ENCODE measurements at places on chromosomes 5 and 9.

GRCh38 chr9:2816476-2817141 is 27.3 kb downstream of the PUM3 start:
- DNase-seq: no peak

- peak; percentile 33 for DNase-seq
These were observed 25.2 kb upstream of the PLAC8L1 start for GRCh38 chr5:146130440-146131045.

- DNase-seq: no peak
These were observed 60.9 kb downstream of the KCNT1 start for GRCh38 chr9:135762921-135763320.

DNA sequence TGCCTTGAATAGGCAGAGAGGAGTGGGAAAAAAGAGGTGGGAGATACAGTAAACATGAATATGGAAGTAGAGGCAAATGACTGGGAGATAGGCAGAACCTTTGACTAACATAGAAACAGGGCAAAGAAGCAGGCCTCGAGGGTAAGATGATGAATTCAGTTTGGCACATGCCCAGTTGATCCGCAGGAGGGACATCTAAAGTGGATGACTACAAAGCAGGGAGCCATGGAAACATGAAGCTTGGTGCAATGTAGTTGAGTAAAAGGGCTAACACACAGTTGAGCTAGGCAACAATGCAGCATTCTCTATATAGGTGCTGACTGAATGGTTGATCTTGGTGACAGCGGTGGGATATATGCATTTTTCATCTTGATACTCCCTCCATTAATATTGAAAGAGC is 253.8 kb downstream of the DMRT2 start:
- DNase-seq: no peak

- DNase-seq: no peak
These were observed 47.3 kb upstream of the CDKN2AIPNL start for GRCh38 chr5:134459010-134459403.

GRCh38 chr5:42620579-42621216 is 135.9 kb upstream of the CCDC152 start:
- no peak for DNase-seq

- DNase-seq: no peak
These were observed 6.5 kb upstream of the PLIN2 start for GRCh38 chr9:19133549-19134345.

DNA sequence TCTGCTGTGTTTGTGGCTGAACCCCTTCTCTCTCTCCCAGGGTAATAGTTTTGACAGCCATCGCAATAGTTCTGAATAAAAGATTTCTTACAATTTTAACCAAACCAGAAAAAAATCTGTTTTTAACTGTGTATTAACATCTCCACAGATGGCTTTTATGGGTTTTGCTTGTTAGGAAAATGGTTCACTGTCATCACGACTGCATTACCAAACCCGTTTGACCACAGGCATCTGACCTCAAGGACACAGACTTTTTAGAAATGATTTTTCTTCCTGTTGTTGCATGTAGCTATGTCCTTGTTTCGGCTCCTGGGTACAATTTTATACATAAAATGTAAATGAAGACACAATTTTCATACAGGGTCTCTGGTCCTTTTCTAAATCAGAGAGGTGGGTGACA is 316.1 kb downstream of the IRX1 start:
- no peak for DNase-seq

DNA sequence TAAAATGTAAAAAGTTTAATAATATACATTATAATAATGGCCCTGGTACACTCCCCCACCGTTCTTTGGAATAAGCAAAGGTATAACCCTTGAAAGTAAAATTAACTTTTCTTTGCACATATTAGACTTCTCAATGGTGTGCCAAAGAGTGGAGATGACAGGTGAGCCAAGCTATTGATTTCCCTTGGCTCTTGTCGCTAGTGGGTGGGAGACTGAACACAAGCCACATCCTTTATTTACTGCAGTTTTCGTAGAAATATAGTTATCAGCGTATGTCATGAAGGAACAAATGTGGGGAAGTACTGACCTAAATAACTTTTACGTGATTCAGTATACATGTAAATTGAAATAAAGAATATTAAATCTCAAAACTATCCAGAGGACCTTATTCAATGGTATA is 549.3 kb downstream of the RAB3C start:
- peak; percentile 69 for DNase-seq

DNA sequence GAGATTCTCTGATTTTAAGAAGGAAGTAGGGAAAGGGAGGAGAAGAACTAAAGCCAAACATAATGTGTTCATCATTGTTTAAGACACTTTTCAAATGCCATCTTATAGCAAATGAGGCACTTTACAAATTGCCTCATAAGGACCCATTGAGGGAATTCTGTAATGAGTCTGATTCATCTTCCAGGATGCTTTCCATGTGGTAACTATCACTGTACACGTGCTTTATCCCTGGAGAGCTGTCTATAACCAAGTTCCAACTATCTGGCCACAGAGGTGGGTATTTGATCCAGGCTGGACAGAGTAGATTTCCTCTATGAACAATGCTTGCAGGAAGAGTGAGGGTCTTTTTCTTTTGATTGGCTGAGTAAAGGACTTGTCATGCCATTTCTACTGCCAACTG is 183.5 kb upstream of the NFIB start:
- no peak for DNase-seq

DNA sequence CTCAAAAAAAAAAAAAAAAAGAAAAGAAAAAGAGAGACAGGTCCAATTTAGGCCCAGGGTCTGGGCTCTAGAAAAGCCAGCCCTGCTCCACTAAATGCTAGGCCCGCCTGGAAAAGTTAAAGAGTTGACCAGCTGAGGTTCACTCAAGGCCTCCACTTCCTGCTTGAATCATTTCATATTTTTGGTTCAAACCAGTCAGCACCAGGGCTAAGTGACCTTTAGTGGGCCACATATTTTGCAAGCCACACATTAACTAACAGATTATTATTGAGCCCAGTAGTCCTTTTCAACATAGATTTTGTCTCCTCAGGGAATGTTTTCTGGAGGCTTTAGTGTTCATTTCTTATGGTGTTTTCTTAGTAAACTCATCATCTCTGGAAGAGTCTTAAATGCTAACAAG is 156.6 kb downstream of the TLR4 start:
- no peak for DNase-seq

- DNase-seq: no peak
These were observed 494 bp downstream of the CERT1 start for GRCh38 chr5:75510836-75511434.

GRCh38 chr5:172758834-172759149 is 12.2 kb downstream of the DUSP1 start:
- DNase-seq: no peak

DNA sequence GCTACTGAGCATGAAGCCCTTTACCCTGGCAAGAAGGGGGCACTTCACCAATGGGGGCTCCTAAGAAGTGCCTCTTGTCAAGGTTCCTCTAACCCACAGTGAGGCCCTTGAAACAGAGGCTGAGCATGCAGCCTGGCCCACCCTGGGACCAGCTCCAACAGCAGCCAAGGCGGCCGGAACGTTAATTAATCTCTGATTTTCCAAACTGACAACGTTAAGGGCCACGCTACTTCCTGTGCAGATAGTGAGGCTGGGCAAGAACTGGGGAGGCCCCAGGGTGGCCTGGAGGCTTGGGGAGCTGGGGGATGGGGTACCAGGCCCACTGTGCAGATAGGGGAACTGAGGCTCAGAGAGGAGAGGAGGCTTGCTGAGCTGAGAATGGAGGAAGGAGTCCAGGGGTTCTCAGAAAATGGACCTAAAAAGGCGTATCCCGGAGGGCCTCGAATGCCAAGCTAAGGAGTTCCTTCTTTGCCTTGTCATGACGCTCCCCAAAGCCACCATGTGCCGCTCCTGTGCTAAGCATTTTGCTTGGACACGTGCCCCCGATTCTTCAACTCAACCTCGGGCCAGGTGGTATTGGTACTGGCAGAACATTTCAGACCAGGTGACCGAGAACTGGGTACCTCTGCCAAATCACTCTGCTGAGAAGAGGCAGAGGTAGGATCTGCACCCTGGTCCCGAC is 72.0 kb upstream of the STXBP1 start:
- no peak for DNase-seq

DNA sequence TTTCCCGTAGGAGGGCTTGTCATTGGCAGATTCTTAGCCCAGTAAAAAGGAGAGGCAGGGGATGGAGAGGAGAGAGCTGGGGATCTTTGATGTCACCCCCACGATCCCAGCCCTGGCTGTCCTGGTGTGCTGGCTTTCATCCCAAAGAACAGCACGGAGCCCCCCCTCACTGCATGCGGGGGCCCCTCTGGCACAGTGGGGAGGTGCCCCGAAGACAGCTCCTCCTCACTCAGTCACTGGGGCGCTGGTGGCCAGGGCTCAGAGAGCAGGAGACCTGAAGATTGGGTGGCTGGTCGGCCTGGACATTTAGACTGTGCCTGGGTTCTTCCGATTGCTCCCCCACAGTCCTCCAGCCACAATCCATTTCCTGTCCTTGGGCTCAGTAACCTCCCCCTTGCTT is 207.5 kb downstream of the MELK start:
- no peak for DNase-seq

DNA sequence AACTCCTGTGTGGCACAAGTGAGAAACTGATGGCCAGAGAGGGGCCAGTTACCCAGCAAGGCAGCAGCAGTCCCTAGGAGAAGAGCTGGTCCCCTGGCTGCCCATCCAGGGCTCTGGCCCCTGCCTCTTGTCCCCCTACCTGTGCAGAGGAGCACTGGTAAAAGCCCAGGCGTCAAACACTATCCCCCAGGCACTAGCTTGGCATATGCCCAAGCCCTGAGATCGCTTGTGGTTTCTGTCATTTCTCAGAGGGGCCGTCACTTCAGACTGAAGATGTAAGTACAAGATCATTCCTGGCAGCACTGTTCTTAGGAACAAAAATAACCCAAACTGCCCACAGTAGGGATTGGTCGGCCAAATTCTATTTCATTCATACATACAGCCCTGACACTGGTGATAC is 53.9 kb downstream of the COL15A1 start:
- no peak for DNase-seq
